Motor neuron (in vitro differentiated cells): ENCODE measurements at places on chromosomes 16 and 17. TPM values are rescaled to one million over a fixed set of nuclear protein-coding genes. Genes with fewer than 3 reads are reported as not detected.

DNA sequence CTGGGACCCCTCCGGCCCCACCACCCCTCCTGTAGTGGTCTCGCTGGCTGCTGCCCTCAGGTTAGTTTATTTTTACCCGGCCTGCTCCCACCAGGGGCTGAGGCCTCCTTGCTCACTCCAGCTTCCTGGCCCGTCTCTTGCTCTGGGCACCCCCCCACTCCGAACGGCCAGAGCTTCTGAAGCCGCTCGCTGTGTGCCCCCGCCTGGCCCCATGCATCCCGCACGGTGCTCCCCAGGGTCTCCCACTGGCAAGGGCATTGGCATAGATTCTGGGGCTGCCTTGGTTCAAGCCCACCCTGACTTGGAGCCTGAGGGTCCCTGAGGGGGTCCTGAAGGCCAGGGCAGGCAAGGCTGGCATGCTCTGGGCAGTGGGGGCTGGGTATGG lies 186.4 kb downstream of the SEC14L1 start:
- no peak for ATAC-seq

DNA sequence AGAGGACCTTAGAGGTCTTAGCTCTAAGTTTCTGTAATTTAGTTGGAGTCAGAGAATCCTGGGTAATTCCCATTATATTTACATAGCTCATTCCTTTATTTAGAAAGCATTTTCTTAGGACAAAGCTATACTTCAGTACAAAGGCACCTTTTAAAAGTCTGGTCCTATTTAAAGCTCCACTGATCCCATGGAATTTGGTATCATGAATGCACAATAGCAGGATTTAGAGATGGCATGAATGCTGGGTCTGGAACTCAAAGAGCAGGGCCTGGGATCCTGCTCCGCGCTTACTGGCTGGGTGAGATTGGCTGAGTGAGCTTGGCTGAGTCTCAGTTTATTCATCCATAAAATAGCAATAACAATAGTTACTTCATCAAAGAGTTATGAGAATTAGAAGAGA lies 4.8 kb downstream of the KRT23 start:
- no peak for ATAC-seq

PRSS33 gene
- 0.22 and 0.51 TPM in 2 replicates for total RNA-seq

GRCh38 chr17:81465910-81466309 lies 46.7 kb downstream of the ACTG1 start:
- ATAC-seq, result no peak
